ENCODE measurements at places on chromosomes 4 and X. TPM values are rescaled to one million over a fixed set of nuclear protein-coding genes. Genes with fewer than 3 reads are reported as not detected.

DNA sequence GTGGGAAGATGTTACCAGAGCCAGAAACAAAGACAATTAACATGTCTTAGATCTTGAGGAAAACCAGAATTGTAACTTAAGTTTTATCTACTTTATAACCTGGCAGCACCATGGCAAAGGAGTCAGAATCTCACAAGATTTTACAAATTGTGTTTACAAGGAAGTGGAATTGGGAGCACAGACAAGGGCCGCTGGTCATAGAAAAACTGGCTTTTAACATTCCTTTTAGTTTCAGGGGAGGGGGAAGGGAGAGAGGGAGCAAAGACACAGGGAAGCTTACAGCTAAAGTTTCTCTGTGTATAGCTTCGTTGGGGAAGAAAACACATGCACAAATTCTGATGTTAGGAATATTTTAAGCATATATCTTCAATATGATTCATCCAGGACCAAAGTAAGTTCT lies 10.3 kb upstream of the UGT2B11 start:
- DNase-seq: no peak

DNA sequence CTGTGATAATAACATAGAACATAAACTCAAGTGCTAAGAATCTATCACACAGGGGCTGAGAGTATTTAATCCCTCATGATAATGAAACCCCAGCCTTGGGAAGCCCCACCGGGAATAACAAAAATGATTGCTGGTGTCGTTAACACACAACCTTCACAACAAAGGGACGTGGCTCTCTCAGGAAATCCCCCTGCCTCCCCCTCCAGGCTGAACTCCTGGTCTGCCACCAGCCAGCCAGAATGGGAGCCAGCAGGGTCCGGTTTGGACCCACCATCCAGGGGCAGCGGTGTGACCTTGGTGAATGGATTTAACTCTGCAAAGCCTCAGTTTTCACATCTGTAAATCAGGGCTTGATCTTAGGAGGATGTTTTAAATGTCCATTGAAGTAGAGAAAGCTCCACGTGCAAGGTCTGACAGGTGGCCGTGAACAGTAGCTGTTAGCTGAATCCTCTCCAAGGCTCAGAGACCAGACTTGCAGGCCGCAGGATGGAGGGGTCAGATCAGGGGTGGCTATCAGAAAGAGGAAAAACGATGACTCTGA lies 46.5 kb downstream of the ABLIM2 start:
- DNase-seq: no peak

DNA sequence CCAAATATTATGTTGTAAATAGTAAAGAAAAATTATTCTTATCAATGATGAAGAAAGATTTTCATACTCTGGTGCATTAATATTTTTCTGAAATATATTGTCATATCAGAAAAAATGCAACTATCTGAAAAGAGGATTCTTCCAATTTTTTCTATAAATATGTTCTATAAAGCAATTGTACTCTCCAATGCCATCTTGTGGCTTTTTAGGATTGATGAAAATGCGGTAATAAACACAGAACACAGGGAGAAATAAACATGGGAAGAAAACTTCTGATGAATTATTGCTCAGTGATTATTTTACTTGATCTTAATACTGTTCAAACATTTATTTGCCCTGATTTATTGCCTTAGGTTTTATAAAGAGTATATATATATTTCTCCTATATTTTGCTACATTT lies 215.4 kb downstream of the IL1RAPL1 start:
- no peak for DNase-seq

DNA sequence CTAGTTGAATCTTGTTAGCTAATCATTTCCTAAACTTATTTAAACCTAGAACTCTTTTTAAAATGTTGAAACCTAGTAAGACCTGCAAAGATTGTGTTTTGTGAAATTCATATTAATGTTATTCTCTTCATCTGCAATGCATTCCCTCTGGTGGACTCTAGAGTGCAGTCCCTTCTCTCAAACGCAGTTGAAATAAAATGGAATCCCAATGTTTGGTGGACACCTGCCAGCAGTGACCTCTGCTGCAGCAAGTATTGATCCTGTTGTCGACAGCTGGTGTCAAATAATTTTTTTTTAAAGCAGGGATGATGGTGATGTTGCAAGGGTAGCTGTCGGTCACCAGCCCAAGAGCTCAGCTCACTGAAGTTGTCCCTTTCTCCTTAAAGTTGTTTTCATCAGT lies 492.0 kb downstream of the ZIC3 start:
- no peak for DNase-seq

DNA sequence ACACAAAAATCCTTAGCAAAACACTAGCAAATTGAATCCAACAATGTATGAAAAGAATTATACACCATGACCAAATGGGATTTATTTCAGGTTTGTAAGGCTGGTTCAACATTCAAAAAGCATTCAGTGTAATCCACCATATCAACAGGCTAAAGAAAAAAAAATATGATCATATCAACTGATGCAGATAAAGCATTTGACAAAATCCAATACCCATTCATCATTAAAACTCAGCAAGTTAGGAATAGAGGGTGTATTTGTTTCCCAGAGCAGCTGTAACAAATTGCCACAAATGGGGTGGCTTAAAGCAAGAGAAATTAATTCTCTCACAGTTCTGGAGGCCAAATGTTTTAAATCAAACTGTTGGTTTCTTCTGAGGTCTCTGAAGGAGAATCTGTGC lies 10.7 kb downstream of the VSIG1 start:
- DNase-seq: no peak

DNA sequence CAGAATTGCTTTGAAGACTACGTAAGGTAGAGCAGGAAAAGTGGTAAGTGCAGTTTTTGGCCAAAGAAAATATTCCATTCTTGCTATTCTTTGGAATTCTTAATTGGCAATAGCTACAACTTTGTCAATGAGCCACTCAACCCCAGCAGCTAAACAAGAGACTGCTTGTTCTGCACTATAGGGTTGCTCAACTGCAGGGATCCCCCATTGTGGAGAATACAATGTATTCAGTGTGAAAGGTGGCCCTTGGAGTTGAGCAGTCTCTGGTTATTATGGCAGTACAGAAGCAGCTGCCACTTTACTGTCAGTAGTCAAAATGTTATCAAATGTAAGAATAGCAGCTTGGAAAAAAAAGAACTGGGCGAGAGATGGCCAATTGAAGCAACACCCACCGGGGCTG lies 808.7 kb downstream of the CENPC start:
- DNase-seq: no peak

ELF2 gene
- 23.6 TPM for total RNA-seq

GLRA3 gene
- not detected for total RNA-seq
